SJCRH30 (cell line): ENCODE measurements at places on chromosomes 6 and 20. TPM values are rescaled to one million over a fixed set of nuclear protein-coding genes. Genes with fewer than 3 reads are reported as not detected.

GRCh38 chr6:79512014-79512413, 25.2 kb downstream of the LCA5 start:
- no peak for DNase-seq

DNA sequence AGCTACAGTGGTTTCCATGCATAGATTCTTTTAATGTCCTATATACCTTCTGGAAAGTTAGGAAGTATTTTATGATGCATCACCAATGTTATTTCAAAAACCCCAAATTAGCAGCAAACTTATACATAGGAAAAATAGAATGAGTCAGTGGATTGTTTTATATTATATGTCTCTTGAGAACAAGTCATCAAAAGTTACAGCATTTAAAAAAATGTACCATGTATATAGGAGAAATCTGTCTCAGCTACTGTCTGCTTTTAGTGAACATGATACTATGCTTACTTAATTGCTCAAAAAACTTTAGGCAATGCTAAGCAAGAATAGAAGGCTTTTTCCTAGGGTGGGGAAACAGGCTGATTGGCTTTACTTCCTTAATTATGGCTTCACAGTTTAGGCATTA, 365.3 kb downstream of the SAMD5 start:
- no peak for DNase-seq

GRCh38 chr20:50323777-50324775, 133.4 kb downstream of the CEBPB start:
- no peak for DNase-seq

DNA sequence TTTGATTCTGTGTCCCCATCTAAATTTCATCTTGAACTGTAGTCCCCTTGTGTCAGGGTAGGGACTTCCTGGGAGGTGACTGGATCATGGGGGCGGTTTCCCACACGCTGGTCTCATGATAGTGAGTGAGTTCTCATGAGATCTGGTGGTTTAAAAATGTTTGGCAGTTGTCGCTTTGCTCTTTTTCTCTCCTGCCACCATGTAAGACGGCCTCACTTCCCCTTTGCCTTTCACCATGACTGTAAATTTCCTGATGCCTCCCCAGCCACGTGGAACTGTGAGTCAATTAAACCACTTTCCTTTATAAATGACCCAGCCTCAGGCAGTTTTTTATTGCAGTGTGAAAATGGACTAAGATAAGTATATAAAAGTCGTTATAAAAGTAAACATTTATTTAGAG, 80.5 kb upstream of the SGK1 start:
- DNase-seq = no peak

CTCFL gene
- total RNA-seq = 0.06 TPM in 1 of 2 replicates, not detected in the other
